Fibroblast of skin of back (primary cell): ENCODE measurements at places on chromosomes 16 and 17.
A peak's percentile ranks its signal among the peaks of the same experiment; 100 is the strongest.

DNA sequence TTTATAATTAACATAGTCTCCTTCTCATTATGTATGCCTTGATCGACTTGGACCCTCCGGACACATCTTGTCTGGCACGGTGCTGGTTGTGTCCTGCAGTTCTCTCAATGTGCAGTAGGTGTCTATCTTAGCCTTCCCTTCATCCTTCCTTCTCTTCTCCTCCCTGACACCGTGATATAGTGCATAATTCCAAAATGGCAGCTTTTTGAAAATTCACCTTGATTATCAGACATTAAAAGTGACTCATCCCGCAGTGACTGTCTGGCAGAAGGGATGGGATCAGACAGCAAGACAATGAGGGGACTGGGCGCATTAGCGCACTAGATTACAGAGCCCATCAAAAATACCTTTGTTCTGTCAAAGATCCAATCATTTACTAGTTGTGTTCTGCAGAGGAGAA, 70.0 kb upstream of the PMFBP1 start:
- peak; percentile 62 for DNase-seq

DNA sequence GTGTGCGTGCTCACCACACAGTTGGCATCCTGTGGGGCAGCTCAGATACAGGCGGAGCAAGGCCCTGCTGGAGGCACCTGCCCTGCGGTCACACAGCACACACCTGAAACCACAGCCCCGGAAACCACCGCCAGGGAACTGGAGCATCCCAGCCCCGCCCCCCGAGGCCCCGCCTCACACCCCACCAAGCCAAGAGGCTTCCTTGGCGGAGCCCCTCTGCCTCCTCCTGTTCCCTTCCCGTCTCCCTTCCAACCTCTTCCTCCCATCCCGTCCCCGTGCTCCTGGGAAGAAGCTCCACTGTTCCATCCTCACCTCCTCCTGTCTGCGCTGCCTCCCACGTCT, 205.5 kb downstream of the NTN1 start:
- DNase-seq, result no peak

DNA sequence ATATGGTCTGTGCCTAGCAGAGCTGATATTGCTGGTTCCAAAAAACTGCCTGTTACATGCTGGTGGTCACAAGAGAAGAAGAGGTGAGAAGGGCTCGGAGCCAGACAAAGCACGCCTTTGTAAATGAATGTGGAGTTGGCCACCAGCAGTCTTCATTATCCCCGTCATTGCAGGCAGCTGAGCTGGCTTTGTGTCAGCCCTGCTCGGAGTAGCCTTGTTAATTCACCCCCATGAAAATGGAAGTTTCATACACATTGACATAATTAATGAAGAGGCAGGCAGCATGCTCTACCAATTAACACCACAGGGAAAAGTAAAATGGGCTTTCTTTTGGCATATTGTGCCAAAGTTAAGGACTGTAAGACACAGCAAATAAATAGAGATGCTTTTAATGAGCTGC, 113.7 kb upstream of the RBFOX1 start:
- no peak for DNase-seq

DNA sequence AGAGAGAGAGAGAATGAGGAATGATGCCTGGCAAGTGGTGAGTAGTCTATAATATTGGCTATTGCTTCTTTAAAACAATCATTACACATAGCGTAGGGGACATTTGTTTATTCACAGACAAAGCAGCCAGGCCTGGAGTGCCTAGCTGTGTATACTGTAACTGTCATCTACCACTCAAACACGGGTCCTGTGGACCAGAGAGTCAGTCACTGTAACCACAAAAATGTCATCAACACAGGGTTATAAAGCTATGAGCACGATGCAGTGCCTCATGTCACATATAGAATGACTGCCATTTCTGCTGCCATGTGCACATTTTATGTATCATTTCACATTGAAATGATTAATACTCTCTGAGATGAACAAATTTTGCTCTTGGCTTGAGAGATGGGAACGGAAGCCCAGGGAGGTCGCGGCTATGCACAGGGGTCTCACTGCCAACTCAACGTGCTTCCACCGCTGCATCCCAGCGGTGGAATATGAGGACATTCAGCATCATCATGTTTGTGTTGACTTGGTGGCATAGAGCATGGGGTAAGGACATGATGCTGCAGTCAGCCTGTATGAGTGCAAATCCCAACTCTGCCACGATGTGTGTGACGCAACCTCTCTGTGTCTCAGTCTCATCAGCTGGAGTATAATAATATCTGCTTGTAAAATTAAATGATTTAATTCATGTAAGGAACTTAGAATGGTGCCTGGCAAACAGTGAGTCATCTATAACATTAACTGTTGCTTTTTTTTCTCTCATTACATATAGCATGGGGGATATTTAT, 3.3 kb downstream of the MT1H start:
- peak; percentile 23 for DNase-seq

DNA sequence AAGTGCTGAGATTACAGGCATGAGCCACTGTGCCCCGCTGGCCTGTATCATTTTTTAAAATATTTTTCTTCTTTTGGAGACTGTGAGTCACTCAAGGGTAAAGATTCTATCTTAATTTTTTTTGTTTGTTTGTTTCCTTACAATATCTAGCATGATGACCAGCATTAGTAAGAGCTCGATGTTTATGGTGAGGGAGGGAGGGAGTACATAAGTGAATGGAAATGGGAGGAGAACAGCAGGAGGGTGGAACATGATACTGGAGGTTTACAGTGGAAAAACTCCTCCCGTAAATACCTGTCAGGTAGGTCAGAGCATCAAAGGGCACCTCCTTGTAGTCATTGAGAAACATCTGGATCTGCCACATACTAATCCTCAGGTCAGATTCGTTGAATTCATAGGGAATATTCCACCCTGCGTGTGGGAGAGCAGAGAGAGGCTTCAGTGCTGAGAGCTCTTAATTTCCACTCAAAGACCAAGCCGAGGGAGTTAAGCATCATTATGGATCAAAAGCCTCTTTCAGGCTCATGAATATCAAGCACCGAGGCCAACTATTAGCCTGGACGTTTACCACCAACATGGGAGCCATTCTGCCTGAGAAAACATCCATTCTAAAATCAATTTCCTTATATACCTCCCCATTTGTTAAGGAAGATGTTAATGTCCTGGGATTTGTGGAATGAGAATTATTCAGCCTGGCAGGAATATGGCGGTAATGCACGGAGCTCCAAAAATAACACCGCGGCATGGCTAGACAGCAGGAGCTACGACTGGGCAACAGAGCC, 51.8 kb downstream of the LYRM1 start:
- DNase-seq, result peak; percentile 6

DNA sequence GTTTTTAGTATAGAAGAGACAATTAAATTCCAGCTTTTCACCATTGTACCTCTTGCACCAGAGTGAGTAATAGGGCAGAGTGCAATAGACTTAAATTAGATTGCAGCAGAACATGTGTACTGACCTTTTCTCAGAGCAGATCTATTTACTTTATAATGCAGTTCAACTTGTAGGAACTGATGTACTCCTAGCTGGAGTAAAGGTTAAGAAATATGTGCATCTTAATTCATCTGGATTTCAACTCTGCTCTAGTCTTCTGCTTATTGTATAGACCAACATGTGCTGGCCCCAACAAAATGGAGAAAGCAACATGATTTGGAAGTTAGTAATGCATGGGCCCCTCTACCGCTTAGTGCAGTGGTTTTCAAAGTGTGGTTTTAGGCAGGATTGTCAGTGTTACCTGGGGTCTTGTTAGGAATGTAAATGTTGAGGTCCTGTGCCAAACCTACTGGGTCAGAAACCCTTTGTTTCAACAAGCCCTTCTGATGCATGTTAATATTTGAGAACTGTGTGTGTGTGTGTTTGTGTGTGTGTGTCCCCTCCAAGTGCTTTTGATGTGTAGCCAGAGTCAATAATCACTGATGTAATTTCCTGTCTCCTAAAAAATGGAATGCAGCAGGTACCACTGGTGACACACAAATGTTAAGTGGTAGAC, 138.6 kb downstream of the TOX3 start:
- DNase-seq, result no peak

- no peak for DNase-seq
These were observed 3.9 kb downstream of the PRSS21 start for GRCh38 chr16:2820836-2821486.

DNA sequence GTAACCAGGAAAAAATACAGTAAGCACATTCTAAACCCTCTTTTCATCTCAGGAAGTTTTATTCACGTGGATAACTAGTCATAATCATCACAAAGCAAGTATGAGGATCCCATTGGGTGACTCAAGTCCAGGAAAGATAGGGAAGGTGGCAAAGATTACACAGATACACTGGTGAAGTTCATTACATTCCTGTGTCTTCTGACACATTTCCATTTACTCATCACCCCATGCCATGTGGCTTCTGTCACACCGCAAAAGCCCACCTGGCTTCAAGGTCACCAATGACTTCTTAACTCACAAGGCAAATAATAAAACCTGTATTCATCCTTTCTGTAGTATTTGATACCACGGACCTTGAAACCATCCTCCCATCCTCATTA, 17.0 kb downstream of the HS3ST3A1 start:
- DNase-seq, result peak; percentile 56

DNA sequence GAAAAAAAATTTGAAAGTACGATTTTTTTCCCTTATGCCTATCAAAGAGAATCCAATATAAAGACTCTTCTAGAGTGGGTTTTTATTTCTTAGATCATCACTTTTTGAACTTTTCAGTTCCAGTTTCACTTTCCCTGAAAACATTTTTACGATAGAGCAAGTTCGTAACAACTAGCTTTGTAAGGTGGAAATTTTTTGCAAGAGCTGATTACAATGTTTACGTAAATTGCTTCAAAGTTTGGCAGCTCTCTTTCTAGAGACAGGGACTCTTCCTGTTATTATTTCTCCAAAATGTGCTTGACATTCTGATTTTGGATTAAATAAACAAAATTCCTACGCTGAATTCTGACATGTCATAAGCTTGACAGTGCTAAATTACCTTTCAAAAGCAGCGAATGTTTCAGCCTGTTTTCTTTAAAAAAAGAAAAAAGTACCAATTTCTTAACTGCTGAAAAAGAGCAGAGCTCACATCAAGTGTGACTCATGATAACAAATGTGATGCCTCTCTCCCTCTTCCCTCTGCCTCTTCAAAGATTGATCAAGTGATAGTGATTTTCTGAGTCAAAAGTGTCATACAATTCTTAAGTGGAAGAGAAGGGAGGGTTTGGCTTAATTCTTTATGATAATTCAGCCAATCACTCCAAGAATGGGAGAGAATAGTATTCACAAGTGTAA, 175.2 kb downstream of the KCNJ2 start:
- no peak for DNase-seq

GRCh38 chr16:81060576-81061306, 16.3 kb downstream of the C16orf46 start:
- DNase-seq, result no peak

- no peak for DNase-seq
These were observed 724.1 kb upstream of the SOX9 start for GRCh38 chr17:71396711-71397110.

DNA sequence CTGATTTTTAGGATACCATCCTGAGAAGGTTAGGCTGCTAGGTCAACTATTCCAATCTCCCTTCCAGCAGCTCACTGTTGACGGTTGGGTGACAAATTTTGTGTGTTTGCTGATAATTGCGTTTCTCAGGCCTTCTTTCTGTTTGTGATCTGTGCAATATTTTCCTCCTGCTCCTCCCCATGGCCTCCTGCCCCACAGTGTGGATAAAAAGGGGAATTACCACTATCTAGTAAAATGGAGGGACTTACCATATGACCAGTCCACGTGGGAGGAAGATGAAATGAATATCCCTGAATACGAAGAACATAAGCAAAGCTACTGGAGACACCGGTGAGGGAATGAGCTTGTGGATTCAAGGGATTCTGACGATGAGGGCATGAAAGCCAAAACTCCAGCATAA, 9.2 kb downstream of the CHD3 start:
- peak; percentile 50 for DNase-seq

- DNase-seq, result peak; percentile 74
These were observed 96.1 kb upstream of the CDH5 start for GRCh38 chr16:66270333-66270927.

- no peak for DNase-seq
These were observed 3.6 kb downstream of the EVI2B start for GRCh38 chr17:31310260-31310659.

GRCh38 chr17:8649157-8650118, 18.9 kb upstream of the MYH10 start:
- DNase-seq, result peak; percentile 82

DNA sequence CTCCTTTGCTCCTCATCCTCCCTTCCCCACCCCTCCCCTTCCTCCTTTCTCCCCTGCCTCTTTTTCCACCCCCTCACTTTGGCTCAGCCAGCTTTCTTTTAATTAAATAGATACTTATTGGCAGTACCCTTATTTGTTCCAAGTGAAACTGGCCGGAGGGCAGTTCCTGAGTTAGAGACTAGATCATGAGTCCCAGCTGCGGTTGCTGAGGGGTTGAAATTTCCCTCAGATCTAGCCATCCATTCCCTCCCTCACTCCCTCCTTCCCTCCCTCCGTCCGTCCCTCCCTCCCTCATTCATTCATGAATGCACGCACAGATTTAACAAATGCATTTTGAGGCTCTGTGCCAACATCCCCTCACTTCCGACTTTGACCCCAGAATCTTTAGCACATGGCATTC, 519.2 kb upstream of the EEF2KMT start:
- no peak for DNase-seq

DNA sequence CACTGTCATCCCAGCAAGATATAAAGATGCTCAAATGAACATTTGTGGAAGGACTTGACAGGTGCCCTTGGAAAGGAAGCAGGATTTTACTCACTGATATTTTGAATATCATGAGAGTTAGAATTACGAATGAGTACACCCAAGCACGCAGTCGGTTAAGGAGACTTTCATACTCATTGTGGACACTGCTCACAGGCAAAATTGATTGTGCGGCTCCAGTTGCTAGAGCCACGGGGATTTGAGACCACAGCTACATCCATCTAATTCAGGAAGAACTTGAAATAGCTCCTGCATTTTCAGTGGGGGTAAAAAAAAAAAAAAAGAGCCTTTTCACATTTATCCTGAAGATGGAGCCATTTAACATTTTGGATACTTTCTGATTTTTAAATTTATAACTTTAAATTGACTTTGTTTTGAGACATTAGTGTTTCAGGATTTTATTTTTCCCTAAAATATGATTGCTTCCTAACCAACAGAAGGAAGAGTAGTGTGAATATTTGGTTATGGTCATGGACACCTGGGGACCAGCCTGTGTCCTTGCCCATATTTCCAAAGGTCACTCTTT, 1080.1 kb upstream of the EEF2KMT start:
- no peak for DNase-seq
